ENCODE measurements at places on chromosomes 11 and 22.

GRCh38 chr22:39283322-39284141 lies 35.9 kb downstream of the RPL3 start:
- DNase-seq: no peak

DNA sequence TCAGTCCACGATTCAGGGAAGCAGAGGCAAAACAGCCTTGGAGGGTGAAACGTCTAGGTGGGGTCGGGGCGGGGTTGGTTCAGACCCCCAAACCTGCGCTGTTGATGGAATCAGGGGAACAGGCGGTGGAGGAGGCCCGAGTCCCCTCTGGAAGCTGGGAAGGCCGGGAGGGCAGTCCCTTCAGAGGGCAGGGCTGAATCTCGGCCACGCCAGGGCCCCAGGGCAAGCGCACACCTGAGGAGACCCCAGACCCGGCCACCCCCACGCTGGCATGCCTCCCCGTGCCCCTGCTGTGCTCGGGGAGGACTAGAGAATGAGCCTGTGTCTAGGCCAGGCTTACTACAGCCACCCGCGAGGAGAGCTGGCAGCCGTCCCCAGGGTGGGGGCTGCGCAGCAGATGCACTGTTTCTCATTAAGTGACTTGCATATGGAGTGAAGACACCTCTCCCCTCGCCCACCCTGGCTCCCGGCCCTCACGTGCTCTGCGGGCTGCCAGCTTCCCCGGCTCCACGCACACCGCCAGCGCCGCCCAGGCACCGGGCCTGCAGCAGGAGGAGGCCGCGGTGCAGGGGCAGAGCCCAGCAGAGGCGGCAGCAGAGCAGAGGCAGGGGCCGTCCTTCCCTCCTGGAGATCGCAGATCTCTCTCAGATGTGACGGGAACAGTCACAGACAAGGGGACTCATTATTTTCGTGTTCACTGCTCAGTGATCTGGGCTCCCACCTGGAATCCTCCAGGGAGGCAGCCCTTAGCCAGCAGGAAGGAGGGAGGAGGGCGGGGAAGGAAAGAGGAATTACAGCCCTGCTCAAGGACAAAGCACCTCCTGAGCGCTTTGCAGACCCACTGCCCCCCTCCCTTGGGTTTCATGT lies 47.1 kb upstream of the OPCML start:
- no peak for DNase-seq

DNA sequence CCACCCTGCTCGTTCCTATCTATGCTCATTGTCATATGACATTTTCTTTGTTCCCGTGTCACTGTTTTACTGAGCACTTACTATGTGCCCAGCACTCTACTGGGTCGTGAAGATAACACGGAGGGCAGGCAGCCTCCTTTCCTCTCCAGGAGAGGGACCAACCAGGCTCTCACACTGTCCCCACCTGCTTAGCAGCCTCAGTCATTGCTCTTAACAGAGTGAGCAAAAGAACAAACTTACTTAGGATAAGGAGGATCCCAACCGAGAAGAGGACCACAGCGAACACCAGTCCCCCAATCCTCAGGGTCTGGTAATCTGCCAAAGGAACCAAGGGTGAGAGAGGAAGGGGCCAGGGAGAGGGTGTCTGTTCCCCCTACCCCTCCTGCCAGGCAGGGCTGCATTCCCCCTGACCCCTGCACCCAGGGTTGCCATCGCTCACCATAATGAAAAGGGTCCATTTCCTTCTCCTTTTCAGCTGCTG lies 17.0 kb upstream of the FXYD2 start:
- DNase-seq: no peak

DNA sequence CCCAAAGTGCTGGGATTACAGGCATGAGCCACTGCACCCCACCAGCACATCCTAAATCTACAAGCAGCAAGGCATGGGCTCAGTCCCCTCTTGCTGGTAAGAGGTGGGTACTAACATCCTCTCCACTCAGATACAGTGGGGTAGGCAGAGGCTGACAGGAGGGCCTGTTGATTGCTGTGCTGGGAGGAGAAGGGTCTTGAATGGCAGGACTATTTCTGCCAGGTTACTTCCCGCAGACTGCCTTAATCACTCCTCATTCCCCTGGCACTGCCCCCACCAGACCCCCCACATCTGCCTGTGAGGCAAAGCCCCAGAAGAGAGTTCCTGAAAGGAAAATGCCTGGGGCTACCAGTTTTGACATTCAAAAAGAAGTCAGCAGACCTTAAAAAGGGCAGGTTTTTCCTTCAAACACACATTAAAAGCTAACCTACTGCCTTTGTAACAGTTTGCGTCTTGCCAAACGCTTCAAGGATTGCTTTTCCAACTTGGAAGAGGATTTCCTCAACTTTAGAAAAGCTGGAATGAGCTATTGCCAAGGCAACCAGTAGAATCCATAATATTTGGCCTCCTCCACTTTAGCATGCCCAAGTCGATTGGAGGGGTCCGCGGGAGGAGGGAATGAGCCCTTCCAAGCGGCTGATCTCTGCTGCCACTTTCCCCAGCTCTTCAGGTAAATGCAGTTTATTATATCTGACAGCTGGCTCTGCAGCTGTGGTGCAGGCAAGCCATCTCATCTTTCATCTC lies 62.0 kb downstream of the FDX1 start:
- DNase-seq: no peak

DNA sequence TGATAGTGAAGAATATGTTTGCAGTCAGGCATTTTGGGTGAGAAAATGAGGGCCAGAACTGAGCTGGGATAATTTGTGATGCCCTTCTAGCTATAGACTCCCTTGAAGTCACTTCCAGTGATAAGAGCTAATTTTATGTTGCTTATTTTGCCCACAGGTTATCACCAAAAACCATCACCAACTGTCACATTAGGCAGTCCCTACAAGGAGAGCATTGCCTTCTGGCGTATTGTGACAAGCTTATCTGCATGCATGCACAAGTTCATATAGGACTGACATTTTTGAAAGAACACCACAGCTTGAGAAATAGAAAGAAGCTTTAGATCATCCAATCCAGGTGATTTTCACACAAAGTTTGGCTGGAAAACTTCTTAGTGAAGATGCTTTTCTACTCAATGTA lies 735.3 kb upstream of the RAG2 start:
- DNase-seq: no peak

DNA sequence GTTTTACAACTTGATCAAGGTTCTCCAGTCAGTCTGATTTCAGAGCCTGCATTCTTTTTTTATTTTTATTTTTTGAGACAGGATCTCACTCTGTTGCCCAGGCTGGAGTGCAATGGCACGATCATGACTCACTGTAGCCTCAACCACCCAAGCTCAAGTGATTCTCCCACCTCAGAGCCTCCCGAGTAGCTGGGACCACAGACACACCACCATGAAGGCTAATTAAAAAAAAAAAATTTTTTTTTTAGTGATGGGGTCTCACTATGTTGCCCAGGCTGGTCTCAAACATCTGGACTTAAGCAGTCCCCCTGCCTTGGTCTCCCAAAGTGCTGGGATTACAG lies 117.2 kb upstream of the NAV2 start:
- no peak for DNase-seq

- DNase-seq: no peak
Measured at GRCh38 chr22:48093981-48094380, 1331.5 kb downstream of the TBC1D22A start.

DNA sequence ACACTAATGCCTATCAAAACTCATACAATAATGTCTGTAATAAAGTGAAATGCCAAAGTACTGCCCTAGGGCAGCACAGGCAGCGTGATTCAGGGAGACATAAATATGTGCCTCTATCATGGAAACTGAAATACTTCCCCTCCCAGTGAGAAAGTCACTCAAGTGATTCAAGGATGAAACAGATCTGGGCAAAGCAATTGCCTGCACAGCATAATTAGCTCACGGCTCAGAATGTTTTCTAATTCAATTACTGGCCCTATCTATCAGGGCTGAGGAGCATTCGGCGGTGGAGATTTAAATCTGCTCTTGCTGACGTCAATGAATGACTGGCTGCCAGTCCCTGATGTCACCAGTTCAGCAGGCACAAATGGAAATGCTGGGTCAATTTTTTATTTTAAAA lies 27.7 kb upstream of the PPP2R1B start:
- DNase-seq: no peak

DNA sequence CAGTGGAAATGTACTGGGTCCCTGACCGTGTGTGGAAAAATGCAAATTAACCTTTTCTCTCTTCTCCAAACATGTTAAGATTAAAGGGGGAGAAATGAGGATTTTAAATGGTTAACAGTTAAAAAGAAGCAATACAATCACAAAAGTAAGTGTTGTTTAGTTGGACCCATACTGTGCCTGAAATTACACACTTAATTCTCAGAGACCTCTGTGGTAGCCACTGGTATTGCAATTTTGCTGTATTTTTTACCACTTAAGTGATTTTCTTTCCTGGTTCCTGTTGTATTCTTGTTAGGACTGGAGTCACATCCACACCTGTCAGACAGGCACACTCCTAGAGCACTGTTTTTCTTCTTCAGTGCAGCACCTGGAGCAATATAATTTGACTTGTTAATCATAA lies 179.6 kb upstream of the PDGFD start:
- no peak for DNase-seq

DNA sequence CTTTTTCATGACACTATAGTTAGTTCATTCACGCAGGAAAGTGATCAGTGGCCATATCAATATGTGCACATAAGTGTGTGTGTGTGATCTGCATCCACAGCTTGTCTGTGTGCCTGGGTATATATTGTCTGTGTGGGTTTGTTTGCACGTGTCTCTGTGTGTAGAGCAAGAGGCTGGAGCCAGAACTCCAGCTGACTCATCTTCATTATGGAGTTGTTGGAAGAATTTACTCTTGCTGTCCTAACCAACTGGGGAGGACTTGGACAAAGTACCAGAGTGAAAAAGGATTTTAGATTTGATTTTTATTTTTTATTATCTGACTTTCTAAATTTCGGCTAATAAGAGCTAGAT lies 63.9 kb downstream of the TP53I11 start:
- no peak for DNase-seq

DNA sequence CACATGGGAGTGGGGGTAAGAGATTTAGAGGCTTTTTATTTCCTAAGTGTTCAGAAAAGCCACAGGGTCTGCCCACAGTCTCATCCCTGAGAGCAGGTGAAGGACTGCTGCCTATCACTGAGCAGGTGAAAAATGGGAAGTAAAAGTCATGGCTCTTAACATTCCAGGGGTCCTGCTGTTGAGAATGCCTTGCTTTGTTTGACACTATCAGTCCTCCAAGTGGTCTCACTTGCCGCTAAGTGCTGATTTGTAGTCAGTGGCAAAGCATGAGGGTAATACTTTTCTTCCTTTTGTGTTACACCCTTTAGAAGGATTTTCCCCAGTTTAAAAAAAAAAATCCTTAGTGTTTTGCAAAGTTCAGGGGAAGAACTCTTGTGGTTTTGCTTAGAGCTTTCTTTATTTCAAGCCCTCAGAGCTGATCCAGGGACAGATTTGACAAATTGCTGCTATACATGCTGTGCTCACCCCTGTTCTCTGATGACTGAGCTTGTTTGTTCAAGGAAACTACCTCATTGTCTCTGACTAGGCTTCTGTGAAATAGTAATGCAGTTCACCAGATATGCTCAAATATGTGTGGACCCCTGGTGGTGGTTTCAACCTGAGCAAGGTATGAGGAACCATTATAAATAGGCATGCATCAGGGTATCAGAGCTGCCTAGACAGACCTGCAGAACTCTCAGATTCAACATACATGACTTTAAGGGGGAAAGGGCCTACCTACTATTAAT lies 141.0 kb downstream of the ARHGAP42 start:
- no peak for DNase-seq

DNA sequence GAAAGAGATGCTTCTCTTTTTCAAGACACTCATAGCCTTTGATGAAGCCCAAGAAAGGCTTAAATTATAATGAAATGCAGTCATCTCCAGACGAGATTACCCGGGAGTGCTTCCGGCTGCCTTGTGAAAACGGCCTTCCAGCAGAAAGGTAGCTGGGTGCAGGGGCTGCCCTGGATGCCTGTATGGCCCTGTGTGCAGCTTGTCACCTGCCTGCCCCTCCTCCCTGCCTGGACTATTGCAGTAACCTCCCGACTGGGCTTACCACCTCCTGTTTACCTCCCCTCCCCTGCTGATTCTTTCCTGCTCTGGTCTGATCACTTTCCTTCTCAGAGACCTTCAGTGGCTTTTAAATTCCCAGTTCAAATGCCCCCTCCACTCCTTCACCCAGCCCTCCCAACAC lies 126.4 kb upstream of the SYT13 start:
- no peak for DNase-seq

GRCh38 chr22:44546686-44547310 lies 48.8 kb upstream of the RTL6 start:
- DNase-seq: no peak

DNA sequence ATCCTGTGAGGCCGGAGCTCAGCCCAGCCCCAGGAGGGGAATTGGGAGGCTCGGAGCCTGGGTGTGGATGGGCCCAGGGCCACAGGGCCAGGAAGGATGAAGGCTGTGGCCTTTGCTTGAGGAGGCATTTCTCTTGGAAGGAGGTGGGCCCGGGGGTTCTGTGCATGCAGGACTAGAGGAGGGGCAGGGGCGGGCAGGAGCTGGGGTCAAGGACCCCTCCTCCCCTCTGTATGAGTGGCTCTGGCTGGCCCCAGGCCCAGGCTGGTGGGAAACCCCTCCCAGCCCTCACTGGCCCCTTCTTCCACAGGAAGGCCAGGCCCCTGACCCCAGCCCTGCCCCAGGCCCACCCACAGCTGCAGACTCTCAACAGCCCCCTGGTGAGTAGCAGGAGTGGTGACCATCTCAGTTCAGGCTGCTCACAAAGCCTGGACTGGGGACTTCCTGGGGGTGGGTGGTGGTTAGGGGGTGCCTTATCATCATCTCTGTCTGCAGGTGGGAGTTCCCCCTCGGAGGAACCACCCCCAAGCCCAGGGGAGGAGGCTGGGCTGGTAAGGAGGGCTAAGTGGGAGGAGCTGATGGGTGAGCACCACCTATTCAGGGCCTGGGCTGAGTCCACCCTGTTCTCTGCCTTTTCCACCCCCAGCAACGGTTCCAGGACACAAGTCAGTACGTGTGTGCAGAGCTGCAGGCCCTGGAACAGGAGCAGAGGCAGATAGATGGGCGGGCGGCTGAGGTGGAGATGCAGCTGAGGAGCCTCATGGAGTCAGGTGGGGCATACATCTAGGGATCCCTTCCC lies 6.0 kb downstream of the KCNK7 start:
- no peak for DNase-seq

- no peak for DNase-seq
Measured at GRCh38 chr11:8234910-8235309, 28.8 kb downstream of the LMO1 start.

DNA sequence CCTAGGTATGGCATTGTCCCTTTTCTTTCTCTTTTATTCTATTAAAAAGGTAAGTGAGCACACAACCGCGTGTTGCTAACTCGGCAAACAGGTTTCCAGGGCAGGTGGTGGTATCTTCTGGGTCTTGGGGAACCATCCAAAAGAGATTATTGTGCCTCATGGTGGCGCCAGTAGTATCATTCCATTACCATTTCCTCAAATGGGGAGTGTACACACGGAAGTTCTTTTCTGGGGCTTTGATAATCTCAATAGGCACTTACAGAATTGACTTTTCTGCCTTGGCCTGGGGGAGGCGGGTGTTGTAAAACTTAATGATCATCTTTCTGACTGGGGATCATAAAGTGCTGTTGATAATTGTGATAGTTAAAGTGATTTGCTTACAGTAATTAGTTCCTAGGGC lies 234.1 kb downstream of the KIRREL3 start:
- no peak for DNase-seq
